ENCODE measurements at places on chromosomes 1 and 21. TPM values are rescaled to one million over a fixed set of nuclear protein-coding genes. Genes with fewer than 3 reads are reported as not detected.

Gene IKBKE
- 5.1 TPM for total RNA-seq

- no peak for DNase-seq
- no peaks in the 10 kb centered on the region for H3K27me3 ChIP-seq
- H3K27ac ChIP-seq, result no peak overlapping the region
- no peak overlapping the region for H3K4me3 ChIP-seq
- H3K4me1 ChIP-seq, result no peaks in the 10 kb centered on the region
Measured at GRCh38 chr1:147497826-147498225, 43.5 kb upstream of the BCL9 start.

Gene HFM1
- 0.07 TPM for total RNA-seq

DNA sequence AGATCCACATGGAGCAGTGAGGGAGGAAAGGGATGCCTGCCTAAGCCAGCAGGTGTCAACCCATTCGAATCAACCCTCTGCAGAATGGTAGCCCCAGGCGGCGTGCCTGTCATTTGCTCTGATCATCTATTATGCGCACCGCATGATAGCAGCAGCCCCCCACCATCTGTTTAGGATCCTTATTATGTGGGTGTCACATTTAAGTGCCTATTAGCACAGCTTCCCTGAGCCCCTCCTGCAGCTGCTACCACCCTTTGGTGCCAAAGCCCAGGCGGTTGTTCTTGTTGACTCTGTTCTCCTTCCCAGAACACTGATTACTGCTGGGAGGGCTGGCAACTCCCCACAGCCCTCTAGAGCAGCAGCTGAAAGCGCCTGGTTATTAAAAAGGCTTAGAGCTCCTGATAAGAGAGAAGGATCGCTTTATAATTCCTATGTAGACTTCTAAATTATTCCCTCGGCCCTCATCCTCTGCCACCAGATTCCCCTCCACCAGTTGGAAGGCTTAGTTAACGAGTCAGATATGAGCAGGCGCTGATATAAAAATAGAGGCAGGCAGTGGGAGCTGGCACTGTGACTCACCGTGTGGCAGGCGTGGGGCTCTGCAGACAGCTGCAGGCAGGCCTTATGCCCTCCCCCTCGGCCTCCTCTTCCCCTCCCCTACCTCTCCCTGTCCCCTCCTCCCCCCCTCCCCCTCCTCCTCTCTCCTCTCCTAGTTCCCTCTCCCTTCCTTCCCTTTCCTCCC lies 23.0 kb downstream of the ACTA1 start:
- H3K4me3 ChIP-seq, result no peak overlapping the region
- no peaks in the 10 kb centered on the region for H3K27me3 ChIP-seq
- DNase-seq, result no peak

GRCh38 chr1:232613752-232614381 lies 16.1 kb downstream of the SIPA1L2 start:
- H3K27ac ChIP-seq, result 0 out of 2 replicates have a peak overlapping the region, but pooled peaks have one; percentile 14
- peak; percentile 66 for DNase-seq
- H3K4me1 ChIP-seq, result peaks cover 19% of the 10 kb centered on the region
- no peaks in the 10 kb centered on the region for H3K36me3 ChIP-seq
- no peaks in the 10 kb centered on the region for H3K27me3 ChIP-seq

Gene SLC45A3
- total RNA-seq, result 12.3 TPM

- peaks cover 4% of the 10 kb centered on the region for H3K4me1 ChIP-seq
- H3K27ac ChIP-seq, result no peak overlapping the region
- no peaks in the 10 kb centered on the region for H3K36me3 ChIP-seq
Measured at GRCh38 chr1:84613887-84614286, 39.6 kb upstream of the CTBS start.

GRCh38 chr1:156499842-156500542 lies 583 bp downstream of the MEF2D start:
- H3K27ac ChIP-seq, result peak overlapping the region; percentile 94
- no peaks in the 10 kb centered on the region for H3K27me3 ChIP-seq
- H3K4me3 ChIP-seq, result peak overlapping the region; percentile 97
- peaks cover 87% of the 10 kb centered on the region for H3K4me1 ChIP-seq

DNA sequence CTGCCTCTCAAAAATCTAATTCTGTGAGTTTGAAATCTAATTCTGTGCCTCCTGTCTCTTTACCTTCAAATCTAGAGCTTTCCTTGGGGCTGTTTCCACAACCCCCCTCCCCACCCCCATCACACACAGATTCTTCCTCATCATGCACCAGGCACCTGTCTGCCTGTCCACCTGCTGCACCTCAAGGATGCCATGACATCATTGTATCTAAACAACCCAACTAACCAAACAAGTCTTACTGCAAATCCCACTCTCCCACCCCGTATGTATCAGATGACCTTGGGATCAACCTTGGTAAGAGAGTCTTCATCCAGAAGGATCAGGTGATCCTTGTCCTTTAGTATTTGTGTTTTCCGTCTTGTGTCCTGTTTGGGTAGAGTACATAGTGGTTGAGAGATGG lies 102.7 kb upstream of the SIM2 start:
- no peak overlapping the region for H3K4me3 ChIP-seq
- DNase-seq, result no peak
- H3K36me3 ChIP-seq, result no peaks in the 10 kb centered on the region
- H3K27me3 ChIP-seq, result peaks cover 22% of the 10 kb centered on the region
- no peak overlapping the region for H3K27ac ChIP-seq

DNA sequence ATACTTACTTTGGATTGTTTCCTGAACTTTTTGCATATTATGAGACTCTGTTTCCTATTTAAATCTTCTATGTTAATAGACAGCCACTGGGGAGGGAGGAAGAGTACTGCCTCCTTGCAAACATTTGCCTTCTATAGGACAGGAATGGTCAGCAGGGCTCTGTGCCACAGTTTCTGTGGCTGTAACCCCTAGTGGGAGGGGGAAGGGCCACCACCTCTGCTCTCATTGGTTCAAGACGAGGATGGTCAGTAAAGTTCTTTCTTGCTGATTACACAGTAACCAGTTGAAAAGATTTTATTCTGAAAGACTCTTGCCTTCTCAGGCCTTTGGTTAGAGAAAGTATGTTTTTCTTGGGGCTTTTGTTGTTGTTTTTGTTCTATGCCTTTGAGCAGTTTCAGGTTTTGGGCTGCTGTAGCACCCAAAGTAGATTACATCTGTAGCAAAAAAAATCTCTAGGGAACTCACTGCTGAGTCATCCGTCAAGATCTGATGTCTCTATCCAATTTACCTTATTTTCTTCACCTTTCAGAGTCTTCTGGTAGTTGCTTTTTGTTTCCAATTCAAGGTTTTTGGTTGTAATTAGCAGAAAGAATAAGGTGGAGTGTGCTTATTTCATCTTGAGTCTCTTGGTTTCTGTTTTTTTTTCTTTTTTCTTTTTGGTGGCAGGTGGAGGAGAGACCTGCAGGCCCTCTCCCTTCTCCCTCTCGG lies 23.1 kb downstream of the SLC35A3 start:
- no peak overlapping the region for H3K4me3 ChIP-seq
- no peak for DNase-seq
- H3K4me1 ChIP-seq, result peaks cover 7% of the 10 kb centered on the region
- H3K36me3 ChIP-seq, result 0 out of 2 replicates have a peak, but pooled peaks cover 4% of the 10 kb centered on the region
- no peak overlapping the region for H3K27ac ChIP-seq
- H3K27me3 ChIP-seq, result no peaks in the 10 kb centered on the region

- no peaks in the 10 kb centered on the region for H3K27me3 ChIP-seq
- H3K4me1 ChIP-seq, result no peaks in the 10 kb centered on the region
- DNase-seq, result no peak
Measured at GRCh38 chr1:230195199-230195598, 128.2 kb downstream of the GALNT2 start.

GRCh38 chr1:53469373-53469772 lies 10.2 kb downstream of the DMRTB1 start:
- no peak overlapping the region for H3K27ac ChIP-seq
- no peaks in the 10 kb centered on the region for H3K36me3 ChIP-seq
- DNase-seq, result no peak
- H3K4me1 ChIP-seq, result peaks cover 3% of the 10 kb centered on the region

- H3K27me3 ChIP-seq, result no peaks in the 10 kb centered on the region
- no peaks in the 10 kb centered on the region for H3K4me1 ChIP-seq
- DNase-seq, result no peak
- H3K27ac ChIP-seq, result no peak overlapping the region
- no peak overlapping the region for H3K4me3 ChIP-seq
- no peaks in the 10 kb centered on the region for H3K36me3 ChIP-seq
Measured at GRCh38 chr1:83815330-83815729, 183.6 kb downstream of the TTLL7 start.
